ENCODE measurements at places on chromosomes 1 and 21.
A peak's percentile ranks its signal among the peaks of the same experiment; 100 is the strongest.

- DNase-seq, result no peak
These were observed 14.7 kb downstream of the MTHFR start for GRCh38 chr1:11790880-11791715.

DNA sequence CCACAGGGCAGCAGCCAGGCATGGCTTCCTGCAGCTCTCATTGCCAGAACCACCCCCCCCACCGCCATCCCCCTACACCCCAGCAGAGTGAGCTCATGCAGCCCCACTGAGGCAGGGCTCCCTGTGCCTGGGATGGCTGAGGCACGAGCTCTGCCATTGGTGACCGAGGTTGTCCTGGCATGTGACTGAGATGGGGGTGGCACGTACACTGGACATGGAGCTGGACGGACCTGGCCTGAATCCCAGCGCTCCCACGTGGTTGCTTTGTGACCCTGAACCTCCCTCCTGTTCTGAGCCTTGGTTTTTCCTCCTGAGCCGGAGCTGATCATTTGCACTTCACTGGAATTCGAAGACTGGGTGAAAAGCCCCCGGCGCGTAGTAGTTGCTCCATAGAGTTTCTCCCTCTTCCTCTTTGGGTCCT is 28.3 kb downstream of the ALPL start:
- no peak for DNase-seq

GRCh38 chr1:86487131-86487810 is 18.5 kb downstream of the CLCA1 start:
- no peak for DNase-seq

GRCh38 chr1:15213341-15213821 is 33.6 kb upstream of the FHAD1 start:
- no peak for DNase-seq

DNA sequence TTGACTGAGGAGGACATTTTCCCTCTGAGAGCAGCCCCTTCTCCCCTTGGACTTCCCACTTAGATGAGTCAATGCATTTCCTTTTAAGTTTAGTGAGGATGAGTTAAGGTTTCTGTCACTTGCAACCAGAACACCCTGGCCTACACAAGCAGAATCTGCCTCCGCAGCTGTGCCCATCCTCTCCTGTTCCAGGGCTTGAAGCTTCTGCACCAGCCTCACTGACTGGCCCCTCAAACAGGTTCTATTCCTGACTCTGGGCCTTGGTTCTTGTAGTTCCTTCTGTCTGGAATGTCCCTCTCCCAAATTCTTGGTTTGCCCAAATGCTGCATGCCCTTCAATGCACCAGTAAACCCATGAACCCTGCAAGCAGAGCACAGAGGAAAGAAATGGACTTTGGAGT is 394.4 kb downstream of the PTPRU start:
- no peak for DNase-seq

DNA sequence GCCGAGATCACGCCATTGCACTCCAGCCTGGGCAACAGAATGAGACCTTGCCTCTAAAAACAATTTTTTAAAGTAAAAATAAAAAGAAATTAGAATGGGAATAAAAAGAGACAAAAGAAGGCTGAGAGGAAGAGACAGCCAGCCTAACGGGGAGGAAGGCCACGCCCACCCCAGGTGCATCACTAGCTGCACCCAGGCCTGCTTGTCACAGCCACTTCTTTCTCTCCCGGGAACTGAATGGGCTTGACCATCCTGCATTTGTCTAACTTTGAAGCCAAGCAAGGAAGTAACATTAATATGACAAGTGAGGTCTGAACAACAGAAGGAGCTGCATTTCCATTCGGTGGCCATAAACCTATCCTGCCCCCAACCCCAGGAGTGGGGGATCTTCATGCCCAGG is 20.8 kb upstream of the EFNA1 start:
- no peak for DNase-seq

GRCh38 chr1:157025856-157026255 is 19.7 kb downstream of the ARHGEF11 start:
- no peak for DNase-seq

GRCh38 chr1:46131712-46132528 is 509 bp downstream of the PIK3R3 start:
- DNase-seq, result no peak

GRCh38 chr1:185053204-185053603 is 7.8 kb downstream of the RNF2 start:
- DNase-seq, result no peak

- no peak for DNase-seq
These were observed 30.2 kb upstream of the VPS26C start for GRCh38 chr21:37297364-37297763.

DNA sequence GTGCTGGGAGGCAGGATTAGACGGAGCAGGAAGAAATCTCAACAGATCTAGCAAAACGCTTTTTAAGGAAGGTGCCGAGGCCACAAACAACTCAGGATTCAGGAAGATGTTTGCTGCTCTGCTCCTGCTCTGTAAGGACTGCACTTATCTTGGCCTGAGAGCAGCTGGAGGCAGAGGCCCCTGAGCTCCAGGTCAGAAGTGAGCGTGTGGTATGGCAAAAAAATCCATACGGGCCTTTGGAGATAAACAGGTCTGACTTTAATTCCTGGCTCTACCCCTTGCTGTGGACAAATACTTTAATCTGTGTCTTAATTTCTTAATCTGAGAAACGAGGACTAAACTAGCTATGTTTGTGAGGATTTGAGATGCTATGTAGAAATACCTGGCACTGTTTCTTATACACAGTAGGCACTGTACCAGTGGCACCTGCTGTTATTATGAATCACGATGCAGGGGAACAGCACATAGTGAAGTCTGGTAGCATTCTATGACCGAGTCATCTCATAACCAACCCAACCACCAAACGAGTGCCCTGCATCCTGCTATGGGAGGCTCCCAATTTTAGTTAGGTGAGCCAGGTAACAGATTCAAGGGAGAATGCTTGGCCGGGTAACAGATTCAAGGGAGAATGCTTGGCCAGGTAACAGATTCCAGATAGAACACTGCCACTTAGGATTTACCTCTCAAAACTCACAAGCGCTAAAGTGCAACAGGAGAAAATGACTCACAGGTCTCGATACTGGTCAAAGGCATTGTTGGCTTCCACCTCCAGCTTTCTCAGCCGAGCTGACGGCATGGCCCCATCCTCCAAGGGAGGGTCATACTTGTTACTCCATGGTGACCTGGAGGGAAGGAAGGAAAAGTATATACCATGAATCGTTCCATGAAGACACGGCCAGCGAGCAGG is 65.9 kb downstream of the SLC66A1 start:
- peak; percentile 51 for DNase-seq

DNA sequence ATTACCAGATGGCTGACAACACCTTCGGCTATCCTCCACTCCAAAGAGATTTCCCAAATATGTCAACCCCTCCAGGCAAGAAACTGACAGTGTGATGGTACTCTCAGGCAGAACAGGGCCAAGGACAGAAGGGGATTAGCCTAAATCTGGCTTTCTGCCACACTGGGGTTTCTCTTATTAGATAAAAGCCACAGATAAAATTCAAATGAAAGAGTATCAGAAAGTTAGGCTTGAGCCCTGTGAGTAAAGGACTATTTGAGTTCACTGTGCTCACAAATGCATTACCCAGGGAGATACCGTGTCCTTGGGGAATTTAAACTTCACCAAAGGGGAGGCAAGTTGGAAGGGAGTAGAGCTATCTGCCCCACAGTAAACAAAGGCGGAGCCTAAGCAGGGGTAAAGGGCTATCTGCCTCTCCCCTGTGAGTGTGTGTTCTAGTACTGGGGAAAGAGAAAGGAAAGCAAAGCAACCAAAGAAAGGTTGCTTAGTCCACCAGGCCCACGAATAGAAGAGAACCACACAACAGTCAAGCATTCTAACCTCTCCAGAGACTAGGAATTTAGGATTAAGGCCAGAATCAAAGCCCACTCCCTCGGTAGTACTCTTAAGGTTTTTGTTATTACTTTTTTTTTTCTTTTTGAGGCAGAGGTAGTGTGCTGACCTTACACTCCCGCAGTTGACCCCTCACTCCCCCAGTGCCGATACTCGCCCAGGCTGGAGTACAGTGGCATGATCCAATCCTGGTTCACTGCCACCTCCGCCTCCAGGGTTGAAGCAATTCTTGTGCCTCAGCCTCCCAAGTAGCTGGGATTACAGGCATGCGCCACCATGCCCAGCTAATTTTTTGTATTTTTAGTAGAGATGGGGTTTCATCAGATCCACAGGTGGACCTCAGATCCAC is 12.7 kb downstream of the TPM3 start:
- no peak for DNase-seq

DNA sequence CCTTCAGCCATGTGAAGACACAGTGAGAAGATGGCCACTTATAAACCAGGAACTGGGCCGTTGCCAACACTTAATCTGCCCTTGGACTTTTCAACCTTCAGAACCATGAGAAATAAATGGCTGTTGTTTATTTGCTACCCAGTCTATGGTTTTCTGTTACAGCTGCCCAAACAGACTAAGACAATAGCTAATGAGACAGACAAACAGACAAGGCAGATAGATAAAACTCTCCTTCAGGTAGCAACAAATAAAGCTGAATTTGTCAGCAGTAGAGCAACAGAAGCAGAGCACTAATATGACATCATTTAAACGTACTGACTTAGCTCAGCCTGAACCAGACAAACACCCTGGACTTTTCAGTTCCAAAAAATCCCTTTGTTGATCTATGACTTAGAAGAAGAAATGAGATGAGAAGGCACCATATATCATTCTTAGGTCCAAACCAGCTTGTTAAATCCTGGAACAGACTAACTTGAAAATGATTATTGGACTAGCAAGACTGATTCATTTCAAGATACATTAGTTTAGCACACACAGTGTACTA is 27.0 kb downstream of the ZZZ3 start:
- DNase-seq, result no peak

DNA sequence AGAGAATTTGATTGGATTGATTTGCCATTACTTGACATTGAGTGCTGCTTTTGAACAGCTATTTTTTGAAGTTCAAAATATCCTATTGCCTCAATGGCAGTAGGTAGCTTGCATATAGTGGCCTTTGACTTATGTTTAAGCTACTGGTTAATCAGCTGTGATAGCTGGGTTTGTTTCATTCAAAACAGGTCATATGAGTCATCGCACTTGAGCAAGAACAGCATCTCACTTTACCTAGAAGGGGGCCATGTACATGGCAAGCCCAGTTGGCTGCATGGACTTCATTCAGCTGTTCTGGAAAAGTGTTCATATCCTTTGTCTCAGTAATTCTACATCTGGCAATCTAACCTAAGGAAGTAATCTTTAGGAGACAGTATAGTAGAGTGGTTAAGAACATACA is 29.0 kb upstream of the ARID1A start:
- DNase-seq, result peak; percentile 41

- DNase-seq, result no peak
These were observed 16.0 kb downstream of the ATP1A1 start for GRCh38 chr1:116389013-116389412.

- no peak for DNase-seq
These were observed 24.0 kb downstream of the NGF start for GRCh38 chr1:115314092-115314491.

GRCh38 chr1:200379432-200379757 is 30.4 kb downstream of the ZNF281 start:
- no peak for DNase-seq

DNA sequence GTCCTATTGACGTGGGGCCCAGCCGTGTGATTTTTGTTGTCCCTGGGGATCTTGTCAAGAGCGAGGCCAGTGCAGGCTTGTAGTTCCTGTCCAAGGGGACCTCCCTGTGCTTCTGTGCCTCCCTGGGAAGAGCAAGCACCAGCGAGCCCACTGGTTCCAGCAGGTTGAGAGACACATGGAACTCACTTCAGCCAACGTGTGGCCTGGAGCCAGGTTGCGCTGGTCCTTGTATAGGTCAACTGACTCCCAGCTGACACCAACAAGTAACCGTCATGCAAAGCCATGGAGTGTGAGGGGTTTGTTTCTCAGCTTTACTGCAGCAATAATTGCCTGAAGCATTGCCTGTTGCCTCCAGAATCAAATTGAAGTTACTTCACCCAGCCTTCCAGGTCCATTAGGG is 63.0 kb downstream of the DISP3 start:
- DNase-seq, result no peak

DNA sequence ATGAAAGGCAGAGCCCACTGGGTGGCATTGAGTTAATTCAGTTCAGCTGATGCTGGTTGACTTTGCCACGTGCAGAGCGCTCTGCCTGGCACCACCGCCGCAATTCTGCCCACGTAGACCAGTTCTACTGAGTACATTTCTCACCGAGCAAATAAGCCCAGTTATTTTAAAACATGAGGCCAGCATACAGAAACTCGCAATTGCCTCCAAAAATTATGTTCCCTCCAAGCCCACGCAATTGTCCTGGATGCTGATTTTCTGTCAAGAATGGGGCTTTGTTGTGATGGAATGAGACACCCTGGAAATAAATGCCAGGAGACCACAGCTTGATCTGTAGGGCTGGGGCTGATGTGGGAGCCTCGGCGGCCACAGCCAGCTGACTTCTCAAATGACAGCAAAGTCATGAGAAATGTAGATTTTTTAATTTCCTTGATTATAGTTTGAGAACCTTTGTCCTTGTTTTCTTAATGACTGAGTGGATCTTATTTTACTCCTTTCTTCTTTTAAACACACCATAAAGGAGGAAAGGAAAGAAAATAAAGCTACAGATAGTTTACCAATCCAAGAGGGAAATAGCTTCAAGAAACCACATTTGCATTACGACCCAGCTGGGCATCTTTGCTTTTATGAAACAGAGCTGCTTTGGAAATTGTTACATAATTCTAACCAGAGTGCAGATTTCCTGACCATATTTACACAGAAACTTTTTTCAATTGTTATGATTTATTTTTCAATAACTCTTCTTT is 11.6 kb upstream of the PARP1 start:
- DNase-seq, result no peak

GRCh38 chr1:2375246-2375922 is 16.0 kb downstream of the MORN1 start:
- no peak for DNase-seq

DNA sequence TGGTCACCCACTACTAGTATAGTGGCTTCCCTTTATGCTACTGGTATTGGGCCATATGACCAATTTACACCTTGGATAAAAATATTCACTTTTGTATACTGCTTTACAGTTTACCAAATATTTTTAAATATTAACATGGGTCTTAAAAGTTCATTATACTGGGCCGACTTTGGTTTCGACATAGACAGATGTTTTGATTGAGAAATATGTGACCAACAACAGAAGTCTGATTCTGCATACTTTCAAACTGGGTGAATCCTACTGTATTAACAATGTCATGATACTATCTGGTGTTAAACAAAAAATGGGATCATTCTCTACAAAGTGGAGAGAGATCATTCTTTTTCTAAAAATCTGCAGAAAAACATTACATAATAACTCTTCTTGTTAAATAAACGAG is 134.8 kb downstream of the AKT3 start:
- no peak for DNase-seq

- no peak for DNase-seq
These were observed 106.6 kb downstream of the ACTL8 start for GRCh38 chr1:17861685-17862084.

- no peak for DNase-seq
These were observed 213.9 kb downstream of the SEC16B start for GRCh38 chr1:177755851-177756560.

- DNase-seq, result peak; percentile 38
These were observed 29.0 kb downstream of the NEK7 start for GRCh38 chr1:198185759-198186158.

- no peak for DNase-seq
These were observed 48.4 kb downstream of the HENMT1 start for GRCh38 chr1:108612496-108612895.

GRCh38 chr1:83960669-83961277 is 38.2 kb downstream of the TTLL7 start:
- DNase-seq, result no peak

- DNase-seq, result no peak
These were observed 75.4 kb downstream of the SLC25A24 start for GRCh38 chr1:108124622-108125311.
